ENCODE measurements at places on chromosomes 2 and 18.

DNA sequence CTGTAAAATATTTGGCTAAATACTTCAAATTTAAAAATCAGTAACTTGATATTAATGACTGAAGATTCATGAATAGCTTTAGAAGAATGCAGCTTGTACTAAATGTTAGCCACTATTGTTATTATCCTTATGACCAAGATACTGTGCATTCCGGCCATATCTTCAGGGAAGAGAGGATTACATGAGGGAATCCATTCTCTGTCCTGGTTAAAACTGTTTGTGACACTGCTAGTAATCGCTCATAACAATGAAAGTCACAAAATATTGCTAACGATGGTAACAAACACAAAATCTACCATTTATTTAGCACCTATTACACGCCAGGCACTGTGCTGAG is 217.7 kb downstream of the PRKCE start:
- no peak for DNase-seq

DNA sequence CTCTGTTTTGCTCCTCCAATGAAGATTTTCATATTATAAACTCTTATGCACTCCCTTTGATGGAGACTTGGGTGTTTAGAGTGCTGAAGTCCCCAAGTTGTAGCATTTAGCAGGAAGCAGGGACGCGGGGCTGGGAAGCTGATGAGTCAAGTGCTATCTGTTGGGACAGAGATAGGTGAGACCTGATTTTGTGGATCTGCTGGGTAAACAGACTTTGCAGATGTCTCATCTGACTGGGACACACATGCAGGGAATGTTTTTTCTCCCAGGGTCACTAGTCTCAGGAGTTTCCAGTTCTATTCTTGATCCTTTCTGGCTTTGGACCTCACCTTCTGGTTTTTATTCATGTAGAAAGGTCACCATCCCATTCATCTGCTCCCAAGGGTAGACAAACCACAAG is 79.7 kb upstream of the ACAA2 start:
- DNase-seq, result no peak

DNA sequence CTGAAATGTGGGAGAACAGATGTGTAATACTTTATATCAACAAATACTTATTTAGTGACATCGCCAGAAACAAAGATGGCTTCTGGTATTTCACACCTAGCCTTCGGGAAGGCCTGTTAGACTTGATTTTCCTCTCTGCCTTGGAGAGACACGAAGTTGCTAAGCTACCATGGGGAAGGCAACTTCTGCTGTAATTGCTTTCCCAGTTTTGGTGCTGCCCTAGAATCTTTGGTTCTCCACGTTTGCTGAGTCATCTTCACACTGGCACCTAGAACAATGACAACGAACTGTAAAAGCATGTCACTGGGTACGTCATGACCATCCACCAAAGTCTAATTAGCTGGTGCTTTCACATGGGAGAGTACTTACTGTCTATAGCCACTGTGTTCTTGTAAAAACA is 58.7 kb upstream of the ACTR3 start:
- no peak for DNase-seq

- no peak for DNase-seq
Measured at GRCh38 chr18:58611395-58612131, 17.3 kb downstream of the ALPK2 start.

GRCh38 chr2:30883184-30883583 is 75.9 kb upstream of the CAPN13 start:
- no peak for DNase-seq

DNA sequence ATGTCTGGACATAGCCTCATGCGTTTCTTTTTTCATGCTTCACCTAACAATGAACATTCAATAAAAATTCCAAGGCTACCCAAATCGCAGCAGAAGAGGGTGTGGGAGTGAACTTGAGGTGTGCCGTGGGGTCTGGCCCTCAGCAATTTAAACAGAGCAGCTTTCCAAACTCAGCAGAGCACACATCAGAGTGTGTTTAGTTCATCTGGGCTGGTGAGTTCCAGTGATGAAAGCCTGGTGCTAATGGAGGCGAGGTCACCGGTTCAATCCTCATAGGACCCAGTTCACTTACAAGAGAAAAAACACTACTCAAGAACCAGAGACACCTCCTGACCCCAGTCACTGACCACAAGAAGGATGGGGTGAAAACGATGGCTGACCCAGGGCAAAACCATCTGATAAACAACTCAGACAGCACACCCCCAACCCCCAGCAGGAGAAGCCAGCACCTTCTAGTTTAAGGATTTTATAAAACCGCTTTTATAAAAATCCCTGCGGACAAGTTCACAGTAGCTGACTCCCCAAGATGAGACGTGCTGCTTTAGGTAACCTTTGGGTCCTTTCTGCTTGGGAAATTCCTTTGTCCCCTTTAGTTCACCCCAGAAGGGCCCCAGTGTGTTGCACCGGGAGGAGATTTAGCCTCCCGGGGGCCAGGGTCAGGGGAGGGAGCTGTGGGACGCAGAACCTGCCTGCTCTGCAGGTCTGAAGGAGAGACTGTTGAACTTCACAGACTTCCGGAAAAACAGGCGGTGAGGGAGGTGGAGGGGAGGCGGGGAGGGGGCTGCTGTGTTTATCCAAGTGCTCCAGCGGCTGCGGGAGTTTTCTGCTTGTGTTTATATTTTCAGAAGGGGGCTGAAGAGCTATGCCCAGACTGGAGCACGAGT is 152.7 kb upstream of the SOX11 start:
- no peak for DNase-seq

GRCh38 chr2:190904640-190905261 is 24.1 kb downstream of the GLS start:
- DNase-seq, result no peak

DNA sequence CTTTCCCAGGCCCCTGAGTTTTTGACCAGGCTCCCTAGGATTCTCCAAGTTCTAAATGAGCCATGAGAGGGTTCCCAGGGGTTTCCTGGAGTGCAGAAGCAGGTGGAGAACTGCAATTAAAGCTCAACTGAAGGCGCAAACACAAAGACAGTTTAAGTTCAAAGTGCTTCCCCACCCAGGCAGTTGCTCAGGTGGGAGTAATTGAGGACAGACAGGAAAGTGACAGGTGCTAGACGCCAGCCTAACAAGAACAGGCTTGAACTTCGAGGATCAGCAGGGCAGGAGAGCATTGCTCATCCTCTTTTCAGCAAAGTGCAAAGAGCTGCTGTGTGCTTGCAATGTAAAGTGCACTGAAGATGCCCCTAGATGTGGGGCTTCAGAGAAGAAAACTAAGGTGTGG is 77.2 kb upstream of the ST8SIA3 start:
- DNase-seq, result no peak

- DNase-seq, result no peak
Measured at GRCh38 chr2:142946941-142947340, 69.5 kb downstream of the KYNU start.

GRCh38 chr2:162198239-162198638 is 45.0 kb downstream of the FAP start:
- no peak for DNase-seq

DNA sequence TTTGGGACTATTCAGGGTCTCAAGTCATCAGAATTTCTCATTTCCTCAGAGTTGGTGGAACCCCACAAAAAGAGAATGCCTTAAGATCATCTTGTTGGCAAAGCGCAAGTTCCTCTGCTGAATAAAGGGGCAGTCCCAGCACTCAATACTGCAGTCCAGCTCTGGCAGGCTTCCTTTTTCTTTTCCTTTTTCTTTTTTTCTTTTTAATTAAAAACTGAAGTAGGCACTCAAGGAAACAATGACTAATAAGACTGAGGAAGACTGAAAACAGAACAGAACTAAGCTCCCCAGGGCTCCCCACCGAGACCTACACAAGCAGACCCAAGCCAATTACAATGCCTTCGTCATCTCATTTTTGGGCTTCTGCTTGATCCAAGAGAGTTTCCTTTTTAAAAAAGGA is 82.0 kb downstream of the STK39 start:
- DNase-seq, result no peak

GRCh38 chr18:39033312-39033711 is 1467.7 kb upstream of the CELF4 start:
- DNase-seq, result no peak

DNA sequence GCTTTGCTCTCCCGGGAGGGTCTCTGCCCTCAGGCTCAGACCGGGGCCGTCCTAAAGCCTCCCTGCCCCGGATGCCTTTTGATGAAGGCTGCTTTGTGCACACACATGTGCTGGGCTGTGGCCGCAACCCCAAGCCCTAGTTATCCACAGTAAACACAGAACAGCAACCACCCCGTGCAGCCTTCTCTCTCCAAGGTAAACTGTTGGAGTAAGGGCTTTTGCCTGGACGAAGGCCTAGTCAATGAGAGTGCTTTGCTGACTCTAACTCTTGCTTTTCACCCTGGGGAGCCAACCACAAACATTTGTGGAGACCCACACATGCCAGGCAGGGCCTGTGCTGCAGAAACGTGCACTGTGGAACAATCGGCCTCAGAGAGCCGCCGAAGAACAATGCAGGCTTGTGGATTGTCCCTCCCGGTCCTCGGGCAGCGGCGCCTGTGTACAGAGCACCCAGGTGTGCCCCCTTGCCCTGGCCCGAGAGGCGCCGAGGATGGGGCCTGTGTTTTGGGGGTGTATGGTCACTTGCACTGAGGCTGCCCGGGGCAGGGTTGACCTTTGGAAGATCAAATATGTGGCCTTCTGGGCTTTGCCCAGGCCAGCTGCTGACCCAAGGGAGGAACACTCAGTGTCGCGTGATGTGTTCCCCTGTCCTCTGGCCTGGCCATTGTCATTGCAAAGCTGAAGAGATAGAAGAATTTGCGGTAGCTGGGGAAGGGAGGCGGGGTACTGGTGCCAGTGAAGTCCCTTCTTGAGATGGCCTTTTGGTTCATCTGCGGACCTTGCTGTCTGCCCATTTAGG is 37.0 kb downstream of the CTIF start:
- DNase-seq, result no peak

DNA sequence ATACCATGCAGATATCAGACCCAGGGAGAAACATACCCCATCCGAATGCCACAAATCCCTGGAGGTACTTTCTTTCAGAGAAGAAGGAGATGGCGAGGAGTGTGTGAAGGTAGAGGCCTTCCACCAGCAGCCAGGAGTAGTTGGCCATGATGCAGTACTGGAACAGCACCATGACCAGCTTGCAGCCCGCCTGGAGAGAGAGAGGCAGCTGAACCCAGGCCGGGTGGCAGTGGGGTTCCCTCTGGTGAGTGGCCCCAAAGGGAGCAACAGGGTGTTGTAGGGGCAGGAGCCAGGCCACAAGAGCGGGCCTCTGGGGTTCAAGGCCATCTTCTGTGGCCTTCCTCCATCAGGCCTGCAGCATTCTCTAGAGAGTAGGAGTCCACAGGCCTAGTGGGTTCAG is 30.2 kb downstream of the TMEM37 start:
- DNase-seq, result no peak

GRCh38 chr2:38636069-38636468 is 29.8 kb upstream of the GALM start:
- no peak for DNase-seq

- DNase-seq, result no peak
Measured at GRCh38 chr2:165497659-165498317, 28.3 kb downstream of the CSRNP3 start.

GRCh38 chr18:2985628-2986027 is 27.3 kb downstream of the LPIN2 start:
- DNase-seq, result no peak

- no peak for DNase-seq
Measured at GRCh38 chr18:75502286-75502685, 74.8 kb upstream of the SMIM21 start.

DNA sequence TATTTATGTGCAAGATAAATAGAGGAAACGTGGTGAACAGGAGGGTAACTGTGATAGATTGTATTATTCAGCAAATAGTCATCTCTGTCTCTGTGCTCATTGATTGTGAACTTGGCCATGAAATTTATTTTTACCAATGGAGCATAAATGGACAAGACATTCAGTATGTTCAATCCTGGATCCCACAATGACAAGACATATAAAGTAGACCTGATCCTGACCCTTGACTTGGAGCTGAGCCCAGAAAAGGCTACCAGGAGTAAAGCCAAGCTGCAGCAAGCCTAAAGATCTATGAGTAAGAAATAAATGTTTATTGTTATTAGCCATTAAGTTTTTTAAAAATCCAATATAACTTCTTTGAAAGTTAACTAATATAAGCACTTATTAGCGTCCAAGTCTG is 531.2 kb downstream of the PIK3C3 start:
- DNase-seq, result no peak

DNA sequence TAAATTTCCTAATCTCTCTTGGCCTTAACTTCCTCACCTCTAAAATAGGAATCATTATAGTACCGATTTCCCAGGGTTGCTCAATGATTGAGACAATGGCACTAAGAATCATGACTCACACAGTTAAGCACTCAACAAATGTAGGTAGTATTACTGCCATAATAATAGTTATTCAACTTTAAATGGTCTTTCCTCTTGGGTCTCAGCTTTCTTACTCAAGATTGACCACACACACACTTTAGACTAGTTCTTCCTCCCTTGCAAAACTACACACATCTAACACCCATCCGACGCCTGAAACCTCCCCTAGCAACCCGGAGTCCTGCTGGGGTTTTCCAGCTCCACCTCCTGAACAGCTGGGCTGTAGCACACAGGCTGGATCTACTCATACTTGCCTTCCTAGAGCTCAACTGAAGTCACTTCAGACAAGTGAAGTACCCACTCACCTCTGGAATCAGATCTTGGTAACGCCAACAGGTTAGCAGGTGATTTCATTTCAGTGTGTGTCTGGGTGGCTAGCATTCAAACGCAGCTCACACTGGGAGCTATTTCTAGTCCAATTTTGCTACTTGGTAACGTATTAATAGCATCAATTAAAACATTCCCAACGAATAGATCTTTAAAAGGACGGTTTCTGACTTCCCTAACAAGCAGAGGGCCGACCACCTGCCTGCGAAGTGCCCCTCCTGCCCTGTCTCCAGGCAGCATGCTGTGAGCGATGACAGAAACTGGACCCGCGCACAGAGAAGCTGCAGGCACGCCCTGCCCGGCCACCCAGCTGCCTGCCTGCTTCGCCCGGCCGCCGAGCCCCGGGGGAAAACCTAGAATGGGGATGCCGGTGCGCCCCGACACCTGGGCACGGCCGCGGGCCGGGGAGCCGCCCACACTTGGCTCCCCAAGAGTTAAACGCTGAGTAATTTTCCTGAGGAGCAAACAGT is 1.1 kb downstream of the UXS1 start:
- DNase-seq, result peak; percentile 49

DNA sequence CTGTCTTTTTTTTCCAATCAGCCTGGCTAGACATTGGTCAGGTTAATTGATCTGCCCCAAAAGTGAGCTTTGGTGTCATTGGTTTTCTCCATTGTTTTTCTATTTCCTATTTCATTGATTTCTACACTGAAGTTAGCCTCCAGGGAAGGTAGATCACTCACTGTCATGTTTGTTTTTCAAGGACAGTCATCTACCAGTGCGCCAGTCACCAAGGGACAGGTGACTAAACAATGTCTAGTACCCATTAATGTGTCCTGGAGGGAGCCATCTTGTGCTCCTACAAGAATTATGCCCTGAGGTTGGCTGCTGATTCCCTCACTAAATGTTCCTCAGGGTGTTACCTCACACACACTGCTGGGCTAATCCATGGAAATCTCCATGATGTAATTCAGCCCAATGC is 17.6 kb upstream of the USP40 start:
- no peak for DNase-seq

- DNase-seq, result no peak
Measured at GRCh38 chr2:192194265-192194865, 368 bp downstream of the TMEFF2 start.
